Panc1 (cell line): ENCODE measurements at places on chromosomes 7 and 10.

DNA sequence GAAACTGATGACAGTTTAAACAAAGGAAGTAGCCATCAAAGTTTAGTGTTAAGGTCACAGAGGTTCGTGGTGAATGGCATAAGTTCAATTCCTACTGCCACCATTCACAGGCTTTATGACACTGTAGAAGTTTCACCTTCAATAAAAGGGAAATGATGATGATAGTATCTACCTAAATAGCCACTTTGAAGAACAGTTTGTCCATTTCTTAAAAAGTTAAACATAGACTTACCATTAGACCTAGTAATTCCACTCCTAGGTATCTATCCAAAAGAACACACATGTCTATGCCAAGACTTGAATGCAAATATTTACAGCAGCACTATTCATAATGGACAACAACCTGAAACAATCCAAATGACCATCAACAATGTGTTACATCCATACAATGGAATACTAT lies 18.9 kb upstream of the GSTK1 start:
- DNase-seq = no peak

GRCh38 chr10:131063311-131063710 lies 248.2 kb downstream of the TCERG1L start:
- DNase-seq = no peak

GRCh38 chr10:31112961-31113360 lies 81.3 kb upstream of the ZNF438 start:
- DNase-seq = no peak

GRCh38 chr7:85828614-85829013 lies 641.8 kb upstream of the SEMA3D start:
- DNase-seq = no peak

DNA sequence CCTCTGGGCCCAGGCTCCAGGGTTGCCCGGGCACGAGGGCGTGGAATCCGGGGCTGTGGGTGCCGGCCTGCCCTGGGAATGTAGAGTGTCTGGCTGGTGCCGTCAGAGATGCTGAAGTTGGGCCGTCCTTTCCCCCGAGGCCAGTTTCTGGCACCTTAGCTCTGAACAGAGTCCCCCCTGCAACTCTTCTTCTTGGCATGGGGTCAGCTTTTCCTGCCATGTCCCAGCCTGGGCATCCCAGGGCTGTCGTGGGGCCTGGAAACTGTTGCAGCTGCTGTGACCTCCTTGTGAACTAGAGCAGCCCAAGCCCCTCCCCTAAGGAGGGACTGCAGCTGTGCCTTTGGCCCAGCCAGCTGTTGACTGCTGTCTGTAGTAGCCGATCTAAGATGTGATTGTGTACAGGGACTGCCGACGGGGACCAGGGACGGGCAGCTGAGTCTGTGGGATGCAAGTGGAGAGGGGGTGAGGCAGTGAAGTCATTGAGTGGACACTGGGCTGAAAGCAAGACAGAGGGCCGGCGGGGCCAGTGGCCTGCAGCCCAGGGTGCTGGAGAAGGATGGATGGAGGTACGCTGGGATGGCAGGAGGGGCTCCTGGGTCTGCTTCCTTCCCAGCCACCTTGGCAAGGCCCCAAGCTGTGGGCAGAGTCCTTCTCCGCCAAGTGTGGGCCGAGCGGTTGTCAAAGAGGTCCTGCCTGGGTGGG lies 35.8 kb downstream of the GBX1 start:
- DNase-seq = no peak

GRCh38 chr10:102553771-102554170 lies 50.0 kb downstream of the SUFU start:
- no peak for DNase-seq

DNA sequence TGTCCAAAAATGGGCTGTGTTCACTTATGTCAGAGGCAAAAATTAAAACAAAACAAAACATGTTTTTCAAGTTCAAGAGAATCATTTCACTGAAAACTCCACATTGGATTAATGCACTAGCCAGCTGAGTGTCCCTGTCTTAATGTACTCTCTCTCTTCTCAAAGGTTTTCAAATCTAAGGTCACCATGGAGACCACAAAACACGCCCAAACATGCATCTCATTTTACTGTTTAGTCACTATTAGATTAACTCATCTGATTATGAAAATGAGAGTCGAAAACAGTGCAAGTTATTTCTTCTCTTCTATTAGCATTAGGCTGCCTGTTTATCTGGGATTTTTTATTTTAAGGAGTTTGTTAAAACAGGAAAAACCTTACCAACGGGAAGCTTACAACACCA lies 70.8 kb upstream of the ASAH2 start:
- no peak for DNase-seq

DNA sequence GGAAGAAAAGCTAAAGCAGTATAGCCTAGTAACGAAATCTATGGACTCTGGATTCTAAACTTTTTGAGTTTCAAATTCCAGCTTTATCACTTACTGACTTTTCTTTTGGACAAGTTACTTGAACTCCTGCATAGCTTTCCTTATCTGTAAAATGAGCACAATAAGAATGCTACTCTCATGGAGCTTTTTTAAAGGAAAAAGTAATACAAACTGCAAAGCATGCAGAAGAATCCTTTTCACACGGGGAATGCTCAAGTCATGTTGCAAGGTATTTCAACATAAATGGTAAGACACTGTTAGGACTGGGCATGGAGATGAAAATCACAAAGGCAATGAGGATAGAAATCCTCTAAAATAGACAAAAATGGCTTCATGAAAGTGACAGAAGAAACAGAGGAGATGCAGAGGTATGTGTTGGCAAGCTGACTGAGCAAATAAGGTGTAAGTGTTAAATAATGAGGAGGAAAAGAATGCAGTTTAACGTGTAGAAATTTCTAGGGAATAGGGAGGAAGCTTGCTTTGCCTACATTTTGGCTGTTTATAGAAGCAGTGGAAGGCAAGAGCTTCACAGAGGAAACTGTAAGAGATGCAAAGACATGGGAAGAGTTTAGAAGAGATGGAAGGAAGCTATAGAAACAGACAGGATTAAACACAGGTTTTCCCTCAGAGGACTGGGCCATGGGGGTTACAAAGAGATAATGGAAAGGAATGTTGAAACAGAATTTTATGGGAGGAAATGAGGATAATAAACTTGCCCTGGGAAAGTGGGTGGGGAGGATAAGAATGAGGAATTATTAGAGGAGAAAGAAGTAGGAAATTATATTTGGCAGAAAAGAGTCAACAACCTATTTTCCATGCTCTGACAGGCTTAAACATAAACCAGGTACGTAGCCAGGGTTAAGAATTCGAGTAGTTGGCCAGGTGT lies 28.8 kb upstream of the SNX13 start:
- no peak for DNase-seq

GRCh38 chr10:132384618-132385388 lies 12.2 kb upstream of the PWWP2B start:
- DNase-seq = no peak

- no peak for DNase-seq
Observed at GRCh38 chr7:150400788-150401423, 21.8 kb downstream of the ZNF775 start.

DNA sequence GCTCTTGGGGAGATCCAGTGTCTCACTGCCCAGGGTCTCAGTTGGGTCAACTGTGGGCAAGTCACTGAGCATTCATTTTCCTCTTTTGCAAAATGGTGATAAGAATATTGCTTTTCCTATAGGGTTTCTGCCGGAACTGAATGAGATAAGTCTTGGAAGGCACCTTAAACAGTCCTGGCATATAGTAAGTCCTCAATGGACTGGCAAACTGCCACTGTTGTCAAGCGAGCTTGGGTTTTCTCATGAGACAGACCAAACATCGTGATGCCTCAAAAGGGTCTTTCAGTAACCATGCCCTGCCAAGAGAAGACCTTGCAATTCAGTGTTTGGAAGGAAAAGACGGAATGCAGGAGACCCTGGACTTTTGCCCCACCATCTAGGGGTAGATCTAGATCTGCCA lies 251.5 kb downstream of the WDR11 start:
- no peak for DNase-seq

GRCh38 chr7:87148332-87148955 lies 3.8 kb upstream of the DMTF1 start:
- peak; percentile 42 for DNase-seq

DNA sequence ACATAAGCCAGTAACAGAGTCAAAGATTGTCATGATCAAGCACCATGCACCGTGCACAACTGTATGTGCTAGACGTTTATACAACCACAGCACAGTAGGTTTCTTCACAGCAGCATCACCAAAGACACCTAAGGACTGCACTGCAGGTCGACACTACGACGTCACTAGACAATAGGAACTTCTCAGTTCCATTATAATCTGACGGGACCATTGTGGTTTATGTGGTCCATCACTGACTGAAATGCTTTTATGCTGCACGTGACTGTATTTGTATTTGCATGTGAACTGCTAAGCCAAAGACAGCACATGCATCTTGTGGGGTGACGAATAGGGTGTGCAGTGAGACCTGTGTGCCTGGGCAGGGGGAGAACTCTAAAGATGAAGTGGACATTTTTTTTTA lies 164.9 kb downstream of the PARD3 start:
- no peak for DNase-seq

DNA sequence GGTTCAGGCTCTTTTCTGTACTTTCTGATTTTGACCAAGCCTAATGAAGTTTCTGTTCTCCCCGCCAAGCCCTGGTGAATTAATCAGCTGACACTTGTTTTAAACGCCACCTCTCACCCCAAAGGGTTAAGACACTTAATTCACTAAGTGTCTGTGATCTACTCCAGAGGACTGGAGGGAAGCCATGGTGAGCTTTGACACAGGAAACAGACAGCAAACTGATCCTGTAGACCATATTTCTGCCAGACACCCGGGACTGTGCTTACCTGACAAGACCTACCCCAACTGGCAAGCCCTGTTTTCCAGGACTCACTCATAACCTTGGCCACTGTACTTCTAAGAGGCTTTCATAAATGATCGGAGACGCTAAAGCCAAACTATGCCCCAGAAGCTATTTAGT lies 126.0 kb downstream of the STRA8 start:
- no peak for DNase-seq

DNA sequence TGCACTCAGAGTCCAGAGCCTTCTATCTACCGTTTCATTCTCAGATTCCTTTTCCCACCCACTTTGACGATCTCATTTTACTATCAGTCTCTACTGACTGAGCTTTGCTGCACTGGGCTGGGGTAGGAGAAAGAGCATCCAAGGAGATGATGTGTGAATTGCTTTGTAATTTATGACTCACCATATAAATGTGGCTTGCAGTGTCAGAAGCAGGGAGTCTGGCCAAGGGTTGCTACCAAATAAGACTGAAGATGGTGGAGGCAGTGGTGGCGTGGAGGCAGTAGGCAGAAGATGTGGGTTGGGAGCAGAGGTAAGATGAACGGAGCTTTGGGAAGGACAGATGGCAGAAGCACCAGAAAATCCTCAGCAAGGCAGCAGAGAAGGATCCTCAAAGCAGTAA lies 73.3 kb upstream of the AGK start:
- no peak for DNase-seq

GRCh38 chr10:94344522-94345122 lies 18.1 kb downstream of the NOC3L start:
- no peak for DNase-seq

- no peak for DNase-seq
Observed at GRCh38 chr7:148265896-148266295, 324.7 kb upstream of the C7orf33 start.

GRCh38 chr7:80847027-80847426 lies 71.8 kb downstream of the SEMA3C start:
- DNase-seq = no peak

GRCh38 chr10:114635101-114635500 lies 23.0 kb downstream of the ABLIM1 start:
- no peak for DNase-seq

- no peak for DNase-seq
Observed at GRCh38 chr10:112004075-112004474, 179.5 kb downstream of the GPAM start.

DNA sequence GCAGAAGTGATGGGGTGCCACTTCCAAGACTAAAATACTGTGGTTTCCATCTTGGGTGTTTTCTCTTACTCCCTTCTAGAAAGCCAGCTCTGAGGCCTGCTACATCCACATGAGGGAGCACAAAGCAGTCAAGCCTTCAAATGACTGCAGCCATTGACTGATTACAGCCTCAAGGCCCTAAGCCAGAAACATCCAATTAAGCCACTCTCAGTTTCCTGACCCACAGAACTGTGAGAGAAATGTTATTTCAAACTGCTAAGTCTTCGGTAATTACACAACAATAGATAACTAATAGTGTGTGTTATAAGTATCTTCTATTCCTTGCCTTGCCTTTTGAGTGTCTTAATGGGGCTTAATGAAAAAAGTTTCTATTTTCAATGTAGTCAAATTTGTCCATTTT lies 24.8 kb downstream of the BRAF start:
- no peak for DNase-seq

DNA sequence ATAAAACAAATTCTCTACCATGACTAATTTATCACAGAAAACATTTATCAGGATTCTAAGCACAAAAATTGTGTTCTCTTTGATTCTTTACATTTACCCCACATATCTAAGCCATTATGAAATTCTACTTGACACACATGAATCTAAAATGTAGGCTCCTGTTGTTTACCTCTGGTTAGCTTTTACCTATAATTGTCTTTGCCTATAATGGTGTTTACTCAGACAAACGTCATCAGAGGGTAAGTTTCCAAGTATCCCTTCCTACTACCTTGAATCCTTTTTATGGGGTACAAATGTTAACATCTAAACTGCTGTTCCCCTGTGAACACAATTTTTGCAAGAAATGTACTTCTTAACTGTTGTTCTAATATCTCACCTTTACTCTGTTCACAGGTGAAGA lies 63.5 kb downstream of the MINDY3 start:
- no peak for DNase-seq

GRCh38 chr10:45602836-45603235 lies 69.7 kb downstream of the ZFAND4 start:
- DNase-seq = no peak

- no peak for DNase-seq
Observed at GRCh38 chr7:107934991-107935770, 44.2 kb downstream of the DLD start.

DNA sequence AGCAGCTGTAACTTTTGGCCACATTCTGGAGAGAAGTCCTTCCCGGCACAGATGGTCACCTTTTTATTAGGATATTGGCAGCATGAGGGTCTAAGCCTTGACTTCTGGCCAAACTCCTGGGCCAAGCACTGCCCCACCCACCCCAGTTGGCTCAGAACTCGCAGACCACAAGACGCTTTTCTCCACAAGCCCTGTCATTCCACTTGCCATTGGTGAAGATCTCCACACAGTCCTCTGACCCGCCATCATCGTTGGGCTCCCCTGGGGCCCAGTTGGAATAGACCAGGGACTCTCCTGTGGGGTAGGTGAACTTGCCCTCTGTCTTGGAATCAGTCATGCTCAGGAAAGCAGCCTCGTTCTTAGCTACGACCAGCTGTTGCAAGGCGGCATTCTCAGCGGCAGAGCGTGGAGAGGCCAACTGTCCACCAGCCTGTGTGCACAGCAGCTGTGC lies 11.2 kb downstream of the SFTPD start:
- no peak for DNase-seq

GRCh38 chr7:21898265-21898930 lies 47.3 kb downstream of the CDCA7L start:
- no peak for DNase-seq

GRCh38 chr7:130938661-130939060 lies 204.7 kb upstream of the KLF14 start:
- no peak for DNase-seq

GRCh38 chr10:126337251-126337810 lies 50.9 kb downstream of the ADAM12 start:
- DNase-seq = no peak

GRCh38 chr10:102312683-102313082 lies 67.4 kb downstream of the GBF1 start:
- no peak for DNase-seq
